ENCODE measurements at places on chromosomes 6 and 20.

GRCh38 chr6:160013987-160014868 is 45.3 kb downstream of the IGF2R start:
- no peak for DNase-seq

DNA sequence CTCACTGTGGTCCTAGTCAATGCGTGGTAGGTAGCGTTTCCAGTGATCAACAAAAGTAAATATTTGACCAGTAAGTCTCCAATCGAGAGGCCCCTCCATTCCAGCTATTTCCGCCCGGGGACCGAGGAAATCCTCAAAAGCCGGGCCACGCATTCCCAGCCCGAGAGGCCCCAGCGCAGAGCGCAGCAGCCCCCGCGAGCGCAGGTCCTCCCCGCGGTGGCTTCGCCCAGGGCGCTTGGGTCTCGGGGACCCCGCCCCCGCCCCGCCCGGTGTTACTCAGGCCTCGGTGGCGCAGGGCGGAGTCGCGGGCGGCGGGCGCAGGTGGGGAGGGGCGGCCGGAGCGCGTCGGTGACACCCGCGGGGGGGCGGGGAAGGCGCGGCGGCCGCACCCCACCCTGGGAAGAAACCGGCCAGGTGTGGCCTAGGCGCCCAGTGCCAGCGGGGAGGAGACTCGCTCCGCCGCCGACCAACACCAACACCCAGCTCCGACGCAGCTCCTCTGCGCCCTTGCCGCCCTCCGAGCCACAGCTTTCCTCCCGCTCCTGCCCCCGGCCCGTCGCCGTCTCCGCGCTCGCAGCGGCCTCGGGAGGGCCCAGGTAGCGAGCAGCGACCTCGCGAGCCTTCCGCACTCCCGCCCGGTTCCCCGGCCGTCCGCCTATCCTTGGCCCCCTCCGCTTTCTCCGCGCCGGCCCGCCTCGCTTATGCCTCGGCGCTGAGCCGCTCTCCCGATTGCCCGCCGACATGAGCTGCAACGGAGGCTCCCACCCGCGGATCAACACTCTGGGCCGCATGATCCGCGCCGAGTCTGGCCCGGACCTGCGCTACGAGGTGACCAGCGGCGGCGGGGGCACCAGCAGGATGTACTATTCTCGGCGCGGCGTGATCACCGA is at the start of gene DSP:
Gene DSP, plus strand, starts transcription at position 497 of the 890 bp plus-strand sequence. Its CDS starts 245 bp downstream, at position 742.
- peak; percentile 20 for DNase-seq

DNA sequence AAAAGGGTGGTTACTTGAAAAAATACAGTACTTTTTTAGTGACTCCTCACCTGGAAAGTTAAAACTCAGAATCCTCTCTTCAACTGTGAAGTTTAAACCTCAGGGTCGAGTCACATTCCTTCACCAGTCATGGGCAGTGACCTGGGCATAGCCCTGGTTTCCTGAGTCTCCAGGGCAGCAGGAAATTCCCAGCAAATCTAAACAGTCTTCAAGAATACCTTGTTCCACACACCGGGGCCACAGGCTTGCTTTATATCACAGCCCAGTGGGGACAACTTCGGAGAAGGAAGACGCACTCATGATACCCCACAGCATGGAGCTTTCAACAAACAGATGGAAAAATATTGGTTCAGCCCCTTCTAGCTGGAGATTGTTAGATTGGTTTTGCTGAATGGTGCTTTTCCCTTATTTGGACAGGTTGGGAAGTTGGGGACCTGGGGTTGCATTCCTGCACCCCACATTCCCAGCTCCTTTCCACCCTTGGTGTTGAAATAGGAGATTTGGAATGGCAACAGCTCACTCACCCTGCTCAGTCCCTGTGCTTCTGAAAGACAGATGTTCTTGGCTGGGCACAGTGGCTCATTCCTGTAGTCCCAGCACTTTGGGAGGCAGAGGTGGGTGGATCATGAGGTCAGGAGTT is 113.0 kb upstream of the TMEM170B start:
- no peak for DNase-seq

DNA sequence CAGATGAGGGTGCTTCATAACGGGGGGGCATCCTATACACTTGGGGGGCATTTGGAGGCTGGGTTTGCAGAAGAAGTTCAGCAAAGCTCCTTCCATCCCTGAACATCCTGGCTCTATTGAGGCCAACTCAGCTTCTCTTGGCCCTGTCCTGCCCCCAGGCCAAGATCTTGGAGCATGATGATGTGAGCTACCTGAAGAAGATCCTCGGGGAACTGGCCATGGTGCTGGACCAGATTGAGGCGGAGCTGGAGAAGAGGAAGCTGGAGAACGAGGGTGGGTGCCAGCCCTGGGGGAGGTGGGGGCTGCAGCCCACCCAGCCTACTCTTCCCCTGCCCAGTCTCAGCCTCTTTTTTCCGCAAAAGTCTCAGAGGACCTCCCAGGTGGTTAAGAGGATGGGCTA is 17.2 kb downstream of the GDAP1L1 start:
- DNase-seq, result no peak

GRCh38 chr6:34412016-34412415 is 13.9 kb downstream of the RPS10 start:
- DNase-seq, result no peak

DNA sequence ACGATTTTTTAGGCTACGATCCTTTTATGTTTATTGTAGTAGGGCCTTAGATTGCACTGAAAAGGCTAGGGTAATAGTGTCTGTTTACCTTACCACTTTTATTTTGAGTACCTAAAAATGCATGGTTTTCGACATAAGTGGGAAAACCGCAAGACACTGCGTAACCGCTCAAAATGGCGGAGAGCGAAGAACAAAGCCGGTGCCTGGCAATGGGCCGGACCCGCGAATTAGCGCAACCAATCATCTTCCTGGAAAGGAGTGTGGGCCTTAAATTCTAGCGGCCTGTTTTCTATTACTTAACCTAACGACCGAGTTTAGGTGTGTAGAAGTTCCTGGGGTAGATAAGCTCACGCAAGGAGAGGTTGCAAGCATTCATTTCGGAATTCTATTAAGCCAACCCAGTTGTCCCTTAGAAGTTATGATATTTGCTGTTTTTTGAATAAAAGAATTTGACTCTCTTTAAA is 118.0 kb downstream of the HFE start:
- peak; percentile 76 for DNase-seq

- no peak for DNase-seq
Measured at GRCh38 chr20:45340236-45340847, 7.9 kb downstream of the SDC4 start.

DNA sequence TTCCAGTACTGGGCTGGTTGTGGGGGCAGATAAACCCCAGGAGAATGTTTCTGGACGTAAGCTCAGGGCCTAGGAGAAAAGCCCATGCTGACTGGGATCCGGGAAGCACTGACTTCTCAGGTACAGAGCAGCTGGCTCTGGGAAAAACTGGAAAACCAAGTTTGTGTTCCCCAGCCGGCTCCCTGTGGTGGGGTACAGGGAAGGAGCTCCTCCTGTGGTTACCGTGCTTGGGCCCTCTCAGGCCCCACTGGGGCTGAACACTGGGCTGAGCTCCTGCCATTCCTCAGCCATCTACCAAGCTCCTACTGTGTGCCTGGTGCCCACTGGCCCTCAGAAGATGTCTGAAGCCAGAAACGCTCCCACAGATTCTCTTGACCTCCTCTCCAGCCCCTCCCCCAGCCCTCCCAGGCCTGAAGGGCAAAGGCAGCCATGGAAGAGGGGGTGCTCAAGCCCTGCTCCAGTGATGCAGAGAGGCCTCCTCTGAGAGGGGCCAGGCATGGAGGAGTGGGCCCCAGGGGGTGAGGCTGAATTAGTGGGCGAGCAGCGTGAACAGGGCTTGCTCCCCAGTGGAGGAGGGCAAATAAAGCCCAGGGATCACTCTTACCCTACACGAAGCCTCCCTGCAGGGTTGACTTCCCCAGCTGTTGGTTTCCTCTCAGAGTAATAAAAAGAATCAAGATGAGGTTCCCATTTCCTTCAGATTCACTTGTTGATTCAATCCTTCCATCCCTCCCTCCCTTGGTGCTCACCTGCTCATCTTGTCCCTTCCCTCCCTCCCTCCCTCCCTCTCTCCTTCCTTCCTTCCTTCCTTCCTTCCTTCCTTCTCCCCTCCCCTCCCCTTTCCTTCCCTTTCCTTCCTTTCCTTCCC is 100.0 kb downstream of the VEGFA start:
- no peak for DNase-seq

DNA sequence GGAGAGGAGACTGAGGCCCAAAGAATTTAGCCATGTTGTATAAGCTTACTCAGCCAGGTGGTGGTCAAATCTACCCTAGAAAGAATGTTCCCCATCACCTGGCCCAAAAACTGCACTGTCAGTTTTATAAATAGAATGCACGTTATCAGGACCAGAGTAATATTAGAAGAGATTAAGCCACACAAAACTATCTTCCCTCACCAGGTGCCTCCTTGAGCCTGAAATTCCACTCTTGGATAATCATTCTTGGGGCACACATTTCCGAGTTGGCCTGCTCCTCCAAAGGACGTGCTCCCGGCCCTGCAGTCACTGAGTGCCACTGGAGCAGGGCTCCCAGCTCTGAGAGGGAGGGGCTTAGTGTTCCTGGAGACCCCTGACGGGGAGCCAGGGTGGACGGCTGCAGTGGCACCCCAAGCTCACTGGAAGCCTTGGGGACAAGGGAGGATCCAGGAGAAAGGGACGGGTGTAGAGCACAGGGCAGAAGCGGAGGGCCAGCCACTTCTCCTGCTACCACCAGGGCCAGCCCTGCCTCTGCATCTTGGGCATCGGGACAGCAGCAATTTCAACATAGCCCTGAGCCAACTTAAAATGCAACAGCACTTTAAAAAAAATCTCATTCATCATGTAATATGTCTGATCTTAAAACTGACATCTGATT is 160.8 kb upstream of the QKI start:
- no peak for DNase-seq

GRCh38 chr6:87071683-87072082 is 23.2 kb downstream of the CGA start:
- no peak for DNase-seq

DNA sequence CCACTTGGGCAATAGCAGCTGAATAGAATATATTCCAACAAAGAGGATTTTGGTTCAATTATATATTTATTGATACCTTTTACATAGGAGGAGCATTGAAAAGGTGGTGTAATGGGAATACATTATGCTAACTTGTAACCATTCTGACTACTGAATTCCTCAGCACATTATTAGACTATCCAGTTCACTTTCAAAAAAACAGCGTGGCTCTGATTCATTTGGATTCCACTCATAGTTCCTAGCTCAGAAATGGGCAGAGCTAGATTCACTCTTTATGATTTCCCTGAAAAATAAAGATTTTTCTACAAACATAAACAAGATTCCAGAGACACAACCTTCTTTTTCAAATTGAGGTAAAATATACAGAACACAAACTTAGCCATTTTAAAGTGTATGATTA is 9.2 kb upstream of the TRERF1 start:
- DNase-seq, result no peak

DNA sequence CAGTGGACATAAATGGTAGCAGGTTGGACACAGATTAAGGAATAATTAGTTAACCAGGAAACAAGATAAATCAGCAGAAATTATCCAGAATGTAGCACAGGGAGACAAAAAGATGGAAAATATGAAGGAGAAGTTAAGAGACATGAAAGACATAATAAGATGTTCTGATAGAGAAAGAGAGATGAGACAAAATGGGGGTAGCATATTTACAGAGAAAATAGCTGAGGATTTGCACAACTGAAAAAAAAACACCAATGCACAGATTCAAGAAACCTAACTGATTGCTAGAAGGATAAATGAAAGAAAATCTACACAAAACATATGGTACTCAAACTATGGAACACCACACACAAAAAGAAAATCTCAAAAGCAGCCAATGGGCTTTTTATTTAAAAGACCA is 34.6 kb upstream of the TBC1D22B start:
- DNase-seq, result no peak

DNA sequence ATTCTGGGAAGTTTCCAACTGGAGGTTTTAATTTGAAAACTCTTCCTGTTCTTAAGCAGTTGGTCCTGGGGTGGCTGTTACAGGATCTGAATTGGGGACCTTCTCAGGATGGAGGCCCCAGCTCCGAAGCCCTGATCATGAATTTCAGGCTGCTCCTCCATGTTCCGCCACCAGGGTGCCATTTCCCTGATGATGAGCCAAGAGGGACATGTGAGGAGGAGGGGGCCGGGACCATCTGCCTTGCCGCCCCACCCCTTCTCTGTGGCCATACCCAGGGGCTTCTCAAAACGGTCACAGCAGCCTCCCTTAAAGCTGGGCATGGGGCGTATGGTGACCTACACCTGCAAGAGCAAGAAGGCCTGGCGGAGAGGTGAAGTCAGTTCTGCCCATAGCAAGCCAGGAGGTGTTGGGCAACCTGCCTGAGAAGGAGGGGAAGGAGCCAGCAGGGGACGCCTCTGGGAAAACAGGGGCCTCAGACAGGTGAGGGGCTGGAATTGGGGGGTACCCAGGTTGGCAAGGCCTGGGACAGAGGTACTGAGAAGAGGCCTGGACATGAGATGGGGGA is 3.6 kb upstream of the BAK1 start:
- DNase-seq, result no peak
